Suprapubic skin (tissue), 4 donors: ENCODE measurements at places on chromosomes 1 and 21.

DNA sequence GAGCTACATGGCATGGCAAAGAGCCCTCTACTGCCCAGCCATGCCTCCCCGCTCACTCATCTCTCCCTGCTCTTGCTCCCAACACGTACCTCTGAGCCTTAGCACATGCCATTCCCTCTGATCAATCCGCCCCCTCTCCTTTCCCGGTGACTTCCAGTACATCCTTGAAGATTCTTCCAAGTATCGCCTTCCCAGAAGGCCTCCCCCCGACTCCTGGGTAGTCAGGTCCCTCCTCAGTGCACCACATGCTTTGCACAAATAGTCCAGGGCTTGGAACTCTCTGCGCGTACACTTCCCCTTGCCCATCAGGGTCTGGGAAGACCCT lies 77.0 kb upstream of the IFFO2 start:
- DNase-seq: no peak

DNA sequence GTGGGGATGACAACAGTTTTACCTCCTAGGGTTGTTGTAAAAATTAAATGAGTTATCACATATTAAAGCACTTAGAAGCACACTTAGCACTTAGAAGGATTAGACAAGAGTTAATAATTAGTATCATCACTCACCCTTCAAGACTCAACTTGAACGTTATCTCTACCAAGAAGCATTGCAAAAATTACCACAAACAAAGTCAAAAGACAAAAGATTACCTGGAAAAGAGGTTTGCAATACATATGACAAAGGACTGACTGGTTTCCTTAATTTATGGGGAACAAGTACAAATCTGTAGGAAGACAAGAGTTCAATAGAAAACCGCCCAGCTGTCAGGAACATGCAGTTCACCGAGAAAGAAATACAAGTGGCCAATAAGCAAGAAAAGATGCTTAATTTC lies 93.3 kb upstream of the ATP1A1 start:
- DNase-seq: no peak

DNA sequence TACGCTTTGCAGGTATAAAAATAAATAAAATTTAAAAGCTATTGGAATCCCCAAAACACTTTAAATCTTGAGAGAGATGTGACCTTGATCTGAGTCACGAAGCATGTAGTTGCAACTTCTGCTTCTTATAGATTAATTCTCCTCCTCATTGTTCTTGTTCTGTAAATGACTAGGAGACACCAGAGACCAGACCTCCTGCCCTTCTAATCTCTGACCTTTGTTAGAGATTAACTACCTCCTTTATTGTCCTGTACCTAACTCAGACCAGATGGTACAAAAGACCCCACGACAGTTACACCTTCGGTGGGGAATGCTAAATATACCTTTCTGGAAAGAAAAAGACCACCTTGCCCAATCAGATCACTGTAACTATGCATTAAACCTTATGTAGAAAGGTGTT lies 76.9 kb upstream of the NEK2 start:
- DNase-seq: no peak

DNA sequence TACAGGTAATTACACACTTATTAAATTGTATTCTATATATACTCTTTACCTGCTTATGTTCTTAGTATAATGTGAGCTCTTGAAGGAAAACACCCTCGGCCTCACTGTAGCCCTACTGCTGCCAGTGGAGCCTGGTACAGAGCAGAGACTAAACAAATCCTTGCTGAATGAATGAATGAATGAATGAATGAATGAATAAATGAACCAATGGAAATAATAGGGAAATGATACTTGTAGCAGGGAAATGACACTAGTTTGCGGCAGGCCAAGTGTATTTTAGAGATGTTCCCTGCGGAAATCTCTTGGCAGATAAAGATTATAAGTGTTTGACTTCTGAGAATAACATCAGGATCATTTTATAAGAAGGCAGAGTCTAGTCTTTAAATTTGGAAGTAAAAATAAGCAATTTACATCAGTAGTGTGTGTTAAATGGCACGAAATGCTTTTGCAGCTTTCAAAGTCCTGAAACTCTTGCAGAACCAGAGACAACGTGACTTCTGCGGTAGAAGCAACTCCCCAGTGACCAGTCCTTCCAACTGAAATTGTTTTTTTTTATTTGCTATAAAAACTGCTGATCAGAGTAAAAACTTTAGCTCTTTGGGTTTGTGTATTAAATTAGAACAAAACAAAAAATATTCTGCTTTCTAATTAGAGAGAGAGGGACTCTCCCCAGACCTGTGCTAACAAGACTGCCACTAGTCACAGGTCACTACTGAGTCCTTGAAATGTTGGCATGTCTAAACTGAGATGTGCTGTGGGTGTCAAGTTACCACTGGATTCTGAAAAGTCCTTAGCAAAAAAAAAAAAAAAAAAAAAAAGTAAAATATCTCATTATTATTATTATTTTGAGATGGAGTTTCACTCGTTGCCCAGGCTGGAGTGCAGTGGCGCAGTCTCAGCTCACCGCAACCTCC lies 199.3 kb upstream of the MAP1LC3C start:
- DNase-seq: no peak

DNA sequence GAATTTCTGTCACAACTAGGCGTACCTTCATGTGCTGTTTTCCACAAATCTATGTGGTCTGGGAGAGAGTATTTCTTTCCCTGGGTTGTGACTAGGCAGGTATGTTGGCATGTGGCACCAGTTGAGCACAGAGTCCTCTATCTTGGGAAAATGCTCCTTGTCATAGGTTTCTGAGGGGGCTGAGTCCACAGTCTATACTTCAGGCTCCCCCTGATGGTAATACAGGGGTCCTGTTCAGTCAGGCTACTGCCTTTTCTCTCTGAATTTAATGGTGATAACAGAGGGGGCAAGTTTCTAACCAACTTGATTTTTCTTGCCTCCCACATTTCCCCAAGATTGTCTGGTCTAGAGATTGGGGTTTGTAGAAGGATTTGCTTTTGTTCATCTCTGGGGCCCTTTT lies 35.8 kb downstream of the VANGL1 start:
- DNase-seq: no peak

- DNase-seq: peak; percentile 52
These were observed 12.5 kb upstream of the ATF3 start for GRCh38 chr1:212595787-212596714.

GRCh38 chr1:216785221-216785620 lies 62.0 kb upstream of the ESRRG start:
- no peak for DNase-seq

GRCh38 chr1:150650193-150650592 lies 20.8 kb upstream of the ENSA start:
- DNase-seq: no peak

GRCh38 chr1:6991266-6991665 lies 206.0 kb downstream of the CAMTA1 start:
- no peak for DNase-seq

- DNase-seq: no peak
These were observed 342.7 kb upstream of the NR5A2 start for GRCh38 chr1:199684686-199685273.

DNA sequence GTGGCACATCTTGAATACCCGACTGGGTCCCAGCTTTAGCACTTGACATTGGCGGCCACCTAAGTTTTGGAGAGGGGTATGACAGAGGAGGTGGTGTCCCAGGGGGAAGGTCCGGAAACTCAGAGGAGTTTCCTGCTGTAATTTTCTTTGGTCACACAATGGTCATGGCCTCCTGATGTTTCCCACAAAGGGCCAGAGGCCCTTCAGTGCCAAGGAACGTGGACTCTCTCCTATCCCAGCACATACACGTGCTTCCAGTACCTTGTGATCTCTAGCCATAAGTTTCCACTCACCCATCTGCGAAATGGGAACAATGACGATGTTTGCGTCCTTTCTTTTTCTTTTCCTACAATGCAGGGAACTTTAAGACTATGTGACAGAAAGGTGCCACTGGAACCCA lies 13.2 kb downstream of the CAPN2 start:
- DNase-seq: no peak

GRCh38 chr1:153465811-153466636 lies 5.6 kb upstream of the S100A7 start:
- no peak for DNase-seq

GRCh38 chr1:8574985-8575384 lies 242.5 kb downstream of the RERE start:
- no peak for DNase-seq

GRCh38 chr1:19710825-19711611 lies 46.3 kb downstream of the HTR6 start:
- DNase-seq: no peak

GRCh38 chr1:13779930-13780329 lies 79.9 kb downstream of the PRDM2 start:
- DNase-seq: no peak

GRCh38 chr1:164637461-164638375 lies 78.7 kb downstream of the PBX1 start:
- DNase-seq: no peak

DNA sequence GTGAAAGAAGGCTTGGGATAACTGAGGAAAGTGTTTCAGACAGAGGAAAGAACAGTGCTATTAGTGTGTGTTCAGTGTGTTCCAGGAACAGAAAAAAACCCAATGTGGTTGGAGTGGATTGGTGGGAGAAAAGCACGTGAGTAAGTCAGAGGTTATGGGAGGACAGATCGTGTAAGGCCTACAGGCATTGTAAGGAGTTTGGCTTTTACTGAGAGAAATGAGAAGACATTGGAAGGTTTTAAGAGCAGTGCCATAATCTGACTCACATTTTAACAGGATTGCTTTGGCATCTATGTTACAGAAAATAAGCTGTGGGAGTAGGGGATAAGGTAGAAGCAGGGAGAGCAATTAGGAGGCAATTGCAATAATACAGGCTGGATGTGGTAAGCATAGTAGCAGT lies 4.8 kb downstream of the ARPC5 start:
- no peak for DNase-seq

GRCh38 chr21:17783481-17784179 lies 35.5 kb downstream of the C21orf91 start:
- DNase-seq: no peak

- no peak for DNase-seq
These were observed 9.9 kb downstream of the PPP1R15B start for GRCh38 chr1:204401730-204402129.

GRCh38 chr1:185445594-185445993 lies 128.6 kb upstream of the IVNS1ABP start:
- no peak for DNase-seq

DNA sequence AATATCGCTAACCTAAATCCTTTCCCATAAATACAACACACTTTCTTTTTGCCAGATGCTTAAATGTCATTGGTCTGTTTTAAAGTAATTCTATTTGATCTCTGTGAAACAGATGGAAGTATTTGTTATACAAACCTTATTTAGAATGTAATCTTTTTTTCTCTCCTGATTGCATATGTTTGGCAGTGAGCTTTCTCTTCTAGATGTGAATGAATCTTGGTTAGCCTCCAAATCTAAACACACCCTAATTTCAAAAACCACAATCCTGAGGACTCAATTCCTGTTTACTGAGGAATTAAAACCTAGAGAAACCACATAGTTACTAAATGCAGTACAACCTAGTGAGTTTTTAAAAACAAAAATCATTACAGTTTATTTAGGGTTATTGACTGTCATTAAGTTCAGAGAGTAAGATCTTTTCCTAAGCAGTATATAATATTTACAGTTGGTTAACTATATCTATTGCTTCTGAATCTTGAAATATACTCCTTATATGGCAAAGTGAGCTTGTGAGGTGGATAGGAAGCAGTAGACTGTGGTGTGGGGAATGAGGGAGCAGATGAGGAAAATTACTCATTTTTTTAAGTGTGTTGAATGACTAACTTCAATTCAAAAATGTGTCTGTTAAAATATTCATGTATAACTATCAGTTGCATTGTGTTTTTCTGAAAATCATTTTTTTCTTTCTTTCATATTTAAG lies 218.7 kb downstream of the FMN2 start:
- DNase-seq: no peak

- no peak for DNase-seq
These were observed 122.1 kb downstream of the NEK7 start for GRCh38 chr1:198278943-198279342.

DNA sequence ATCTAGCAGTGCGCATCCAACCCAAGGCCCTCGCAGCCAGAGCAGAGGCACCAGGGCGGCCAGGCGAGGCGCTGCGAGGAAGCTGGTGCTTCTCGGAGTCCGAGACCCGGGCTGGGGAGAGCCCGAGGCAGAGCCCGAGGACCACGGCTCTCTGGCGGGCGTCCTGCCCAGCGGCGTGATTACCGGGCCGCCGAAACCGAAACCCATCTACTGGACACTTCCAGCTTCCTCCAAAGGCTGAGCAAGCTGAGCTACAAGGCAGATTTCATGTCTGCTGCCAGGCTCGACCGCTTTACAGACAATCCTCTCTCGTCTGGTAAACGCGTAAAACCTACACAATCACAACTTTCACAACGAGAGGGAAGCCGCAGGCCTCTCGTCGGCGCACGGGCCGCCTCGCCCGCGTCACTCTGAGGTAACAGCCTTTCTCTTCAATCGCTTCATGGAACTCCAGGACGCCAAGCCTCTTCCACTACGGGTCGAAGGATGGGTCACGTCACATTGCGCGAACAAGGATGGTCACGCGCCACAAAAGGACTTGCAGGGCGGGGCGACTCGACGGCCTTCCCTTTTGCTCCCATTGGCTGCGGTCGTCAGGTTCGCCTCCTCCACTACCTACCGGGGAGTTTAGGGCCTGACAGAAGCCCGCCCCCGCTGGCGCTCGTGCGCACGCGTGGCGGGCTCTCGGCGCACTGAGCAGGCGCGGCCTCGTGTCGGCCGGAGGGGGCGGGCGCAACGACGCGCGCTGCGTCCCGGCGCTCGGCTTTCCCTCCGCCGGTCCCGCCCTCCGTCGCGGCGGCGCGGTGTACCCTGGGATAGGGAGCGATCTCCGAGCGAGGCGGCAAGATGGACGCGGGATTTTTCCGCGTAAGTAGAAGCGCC lies at the start of gene SRRM1:
Gene SRRM1 (plus strand): TSS at position 822 of the 882 bp plus-strand sequence. CDS start 25 bp downstream, at position 847.
- DNase-seq: peak; percentile 100

DNA sequence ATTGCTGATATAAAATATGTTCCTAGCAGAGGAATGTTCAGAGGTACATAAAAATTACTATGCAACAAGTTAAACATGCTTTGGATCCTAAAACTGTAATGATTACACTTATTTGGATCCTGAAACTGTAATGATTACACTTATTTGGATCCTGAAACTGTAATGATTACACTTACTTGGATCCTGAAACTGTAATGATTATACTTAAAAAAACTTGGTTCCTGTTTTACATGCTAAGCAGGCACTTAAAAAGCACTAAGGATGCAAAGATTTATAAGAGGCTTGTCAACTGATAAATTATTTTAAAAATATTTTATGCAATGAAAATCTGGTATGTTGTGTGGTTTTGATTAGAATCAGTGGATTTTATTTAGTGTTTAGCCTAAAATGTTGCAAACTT lies 47.7 kb downstream of the ZNHIT6 start:
- no peak for DNase-seq

GRCh38 chr1:72366466-72366865 lies 84.1 kb upstream of the NEGR1 start:
- no peak for DNase-seq

- no peak for DNase-seq
These were observed 22.8 kb downstream of the KIAA1614 start for GRCh38 chr1:180935326-180936109.

DNA sequence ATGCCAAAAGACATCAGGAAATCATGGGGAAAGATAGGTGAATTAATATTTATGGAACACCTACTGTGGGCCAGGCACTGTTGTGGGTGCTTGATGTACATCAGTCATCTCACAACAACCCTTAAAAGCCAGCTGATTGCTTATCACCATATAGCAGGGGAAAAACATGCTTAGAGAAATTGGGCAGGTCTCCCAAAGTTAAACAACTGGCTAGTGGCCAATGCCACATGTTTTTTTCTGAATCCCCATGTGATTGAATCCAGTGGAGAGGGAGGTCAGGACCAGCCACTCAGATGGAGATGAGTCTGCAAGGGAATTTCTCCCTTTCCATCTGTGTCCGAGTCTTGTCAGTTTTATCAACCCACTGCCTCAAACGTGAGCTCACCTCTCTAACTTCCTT lies 33.5 kb downstream of the UTP25 start:
- DNase-seq: no peak

GRCh38 chr1:89804642-89805237 lies 16.1 kb upstream of the LRRC8D start:
- DNase-seq: peak; percentile 88
